Stimulated activated CD8-positive, alpha-beta memory T cell treated with anti-CD3 and anti-CD28 coated beads, Interleukin-7, amount 100 ng/mL, for 24 hours (primary cell): ENCODE measurements at places on chromosomes 6 and 20.

- no peak for DNase-seq
Measured at GRCh38 chr6:83083476-83083875, 16.0 kb downstream of the DOP1A start.

- DNase-seq: no peak
Measured at GRCh38 chr20:6595704-6596103, 171.8 kb upstream of the BMP2 start.

- no peak for DNase-seq
Measured at GRCh38 chr6:3644739-3645012, 106.8 kb downstream of the PXDC1 start.

DNA sequence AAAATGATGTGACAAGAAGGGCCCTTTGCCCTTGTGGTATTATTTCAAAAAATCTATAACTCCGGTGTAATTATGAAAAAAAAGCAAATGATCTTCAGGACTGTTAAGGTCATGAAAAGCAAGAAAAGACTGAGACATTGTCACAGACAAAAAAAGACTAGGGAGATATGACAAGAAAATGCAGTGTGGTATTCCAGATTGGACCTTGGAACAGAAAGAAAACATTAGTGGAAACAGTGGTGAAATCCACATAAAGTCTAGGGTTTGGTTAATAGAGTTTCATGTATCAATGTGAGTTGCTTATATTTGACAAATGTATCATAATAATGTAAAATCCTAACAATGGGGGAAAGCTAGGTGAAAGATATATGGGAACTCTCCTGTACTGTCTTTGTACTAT lies 26.8 kb upstream of the SLC17A3 start:
- no peak for DNase-seq

- no peak for DNase-seq
Measured at GRCh38 chr20:16491294-16491905, 81.8 kb downstream of the KIF16B start.

GRCh38 chr20:605237-605636 lies 4.9 kb downstream of the TCF15 start:
- DNase-seq: no peak

GRCh38 chr20:35831971-35832370 lies 60.2 kb downstream of the PHF20 start:
- no peak for DNase-seq

DNA sequence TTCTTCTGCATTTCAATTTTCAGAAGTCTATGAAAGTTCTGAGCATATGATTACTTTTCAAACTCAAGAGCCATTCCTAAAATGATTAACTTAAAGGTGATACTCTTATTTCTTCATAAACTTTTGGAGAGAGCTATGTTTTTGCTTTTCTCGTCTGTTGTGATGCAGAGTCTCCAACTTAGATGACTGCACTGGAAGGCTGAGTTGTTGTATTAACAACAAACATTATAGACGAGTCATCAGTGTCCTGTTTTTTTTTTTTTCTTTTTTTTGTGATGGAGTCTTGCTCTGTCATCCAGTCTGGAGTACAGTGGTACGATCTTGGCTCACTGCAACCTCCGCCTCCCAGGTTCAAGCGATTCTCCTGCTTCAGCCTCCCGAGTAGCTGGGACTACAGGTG lies 101.9 kb downstream of the CD109 start:
- DNase-seq: no peak

DNA sequence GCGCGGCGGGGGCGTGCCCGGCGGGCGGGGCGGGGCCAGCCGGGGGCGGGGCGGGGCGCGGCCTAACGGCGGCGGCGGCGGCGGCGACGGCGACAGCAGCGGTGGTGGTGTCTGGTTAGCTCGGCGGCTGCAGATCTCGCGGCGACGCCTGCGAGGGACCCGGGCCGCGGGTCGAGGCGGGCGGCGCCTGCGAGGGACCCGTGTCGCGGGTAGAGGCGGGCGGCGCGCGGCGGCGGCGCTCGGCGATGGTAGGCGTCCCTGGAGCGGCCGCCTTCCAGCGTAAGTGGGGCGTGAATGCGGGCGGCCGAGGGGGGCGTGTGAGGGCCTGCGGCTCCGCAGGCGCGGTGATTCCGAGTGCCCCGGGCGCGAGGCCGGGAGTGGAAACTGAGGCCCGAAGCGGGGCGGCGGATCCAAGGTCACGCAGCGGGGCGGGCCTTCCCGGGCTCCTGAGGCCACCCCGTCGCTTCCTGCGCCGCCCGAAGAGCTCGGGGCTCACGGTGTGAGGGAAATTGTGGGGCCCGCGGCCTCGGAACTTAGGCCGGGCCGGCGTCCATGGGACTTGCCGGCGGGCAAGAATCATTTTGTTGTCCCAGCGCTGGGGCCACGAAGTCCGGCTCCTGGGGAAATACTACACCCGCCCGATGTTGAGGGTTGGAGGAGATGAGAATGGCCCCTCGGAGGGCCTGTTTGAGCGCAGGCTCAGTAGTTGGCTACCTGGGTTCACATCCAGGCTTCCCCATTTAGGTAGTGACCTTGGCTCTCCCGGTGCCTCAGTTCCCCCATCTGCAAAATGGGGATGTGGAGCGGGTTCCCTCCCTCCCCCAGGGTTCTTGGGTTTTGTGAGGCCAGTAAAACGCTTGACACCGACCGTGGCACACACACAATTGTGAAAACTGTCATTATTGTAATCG lies at the start of gene CBFA2T2:
Gene CBFA2T2 (plus strand): TSS at position 74 of the 911 bp plus-strand sequence. CDS start 172 bp downstream, at position 246.
- DNase-seq: peak; percentile 14

DNA sequence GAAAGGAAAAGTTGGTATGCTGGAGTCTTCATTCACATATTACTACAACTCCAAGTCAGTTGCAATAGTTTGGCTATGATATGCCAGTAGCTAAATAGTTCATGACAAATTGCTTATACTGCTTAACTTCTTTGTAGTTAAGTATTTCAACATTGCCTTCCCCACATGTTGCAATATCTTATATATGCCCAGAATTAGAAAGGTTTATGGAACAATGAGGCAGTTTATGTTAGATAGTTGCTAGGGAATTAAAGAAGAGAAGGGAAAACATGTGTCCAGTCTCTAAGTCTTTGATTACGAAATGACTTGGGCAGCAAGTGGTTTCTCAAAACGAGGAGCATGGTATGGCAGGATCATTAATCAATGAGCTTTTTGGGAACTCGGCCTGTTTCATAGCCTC lies 145.8 kb downstream of the PLCB4 start:
- no peak for DNase-seq

- DNase-seq: no peak
Measured at GRCh38 chr6:154578004-154578559, 67.6 kb upstream of the CNKSR3 start.

- no peak for DNase-seq
Measured at GRCh38 chr20:35661908-35662307, 2.8 kb downstream of the CPNE1 start.

DNA sequence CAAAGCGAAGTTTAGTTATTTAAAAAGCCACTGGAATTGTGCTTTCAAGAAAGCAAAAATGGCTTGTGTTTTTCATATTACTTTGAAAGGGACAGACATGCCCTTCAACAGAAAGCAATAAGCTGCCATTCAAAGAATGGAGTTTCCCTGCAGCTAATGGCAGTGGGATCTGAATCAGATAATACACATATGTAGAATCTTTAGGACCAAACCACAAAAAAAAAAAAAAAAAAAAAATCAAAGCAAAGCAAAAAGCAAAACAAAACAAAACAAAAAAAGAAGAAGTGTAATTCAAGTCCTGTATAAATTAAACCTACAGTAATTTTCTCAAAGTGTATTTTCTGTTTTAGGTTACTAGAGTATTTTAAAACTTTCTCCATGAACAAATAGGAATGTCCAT lies 63.6 kb upstream of the ZNF217 start:
- DNase-seq: no peak
